Kidney glomerular epithelial cell (primary cell): ENCODE measurements at places on chromosomes 16 and 17.

- no peak for DNase-seq
Observed at GRCh38 chr16:19948186-19949104, 63.8 kb upstream of the GPRC5B start.

DNA sequence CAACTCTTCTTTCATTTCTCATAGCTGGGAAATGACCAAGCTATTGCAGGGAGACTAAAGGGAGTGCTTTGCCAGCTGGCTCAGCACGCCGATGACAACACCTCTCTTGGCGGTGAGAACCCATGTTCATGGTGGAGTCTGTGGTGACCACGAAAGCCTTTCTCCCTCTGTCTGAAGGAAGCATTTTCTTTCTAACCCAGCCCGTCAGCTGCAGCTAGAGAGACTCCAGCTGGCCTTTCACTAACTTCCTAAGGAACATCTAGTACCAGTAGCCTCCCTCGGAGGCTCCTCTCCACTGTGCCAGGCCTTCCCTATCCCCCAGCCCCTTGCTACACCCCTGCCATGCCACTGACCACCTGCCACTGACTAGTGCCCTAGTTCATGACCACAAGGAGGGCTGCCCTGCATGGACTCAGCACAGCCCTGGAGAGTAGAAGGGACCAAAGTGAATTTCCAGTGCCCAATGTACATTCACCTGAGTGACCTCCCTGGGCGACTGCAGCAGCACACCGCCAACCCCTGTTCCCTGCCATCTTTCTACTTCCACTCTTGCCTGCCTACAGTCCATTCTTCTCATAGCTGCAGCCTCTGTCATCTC, 81.3 kb downstream of the CBLN1 start:
- no peak for DNase-seq

DNA sequence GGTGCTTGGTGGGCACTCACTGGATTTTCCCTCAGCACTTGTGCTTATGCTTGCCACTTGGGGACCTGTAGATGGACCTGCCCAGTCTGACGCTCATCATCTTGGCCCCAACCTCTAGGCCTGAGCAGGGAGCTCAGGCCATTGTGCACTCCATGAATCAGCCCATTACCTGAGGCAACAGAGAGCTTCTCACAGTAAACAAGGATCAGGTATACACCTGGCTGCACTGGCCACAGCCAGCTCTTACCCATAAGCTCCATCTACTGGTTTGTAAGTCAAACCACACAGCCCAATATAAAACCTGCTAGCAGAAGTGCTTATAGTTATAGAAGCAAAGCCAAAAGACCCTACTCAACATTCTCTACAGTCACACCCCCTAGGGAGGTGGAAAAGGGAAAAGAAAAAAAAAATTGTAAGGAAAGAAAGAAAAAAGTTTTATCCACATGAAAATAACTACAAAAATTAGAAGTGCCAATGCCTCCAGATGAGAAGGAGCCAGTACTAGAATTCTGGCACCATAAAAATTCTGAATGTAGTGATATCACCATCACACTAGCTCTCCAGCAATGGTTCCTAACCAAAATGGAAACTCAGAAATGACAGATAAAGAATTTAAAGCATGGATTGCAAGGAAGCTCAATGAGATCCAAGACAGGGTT, 87.8 kb upstream of the CDH5 start:
- no peak for DNase-seq

DNA sequence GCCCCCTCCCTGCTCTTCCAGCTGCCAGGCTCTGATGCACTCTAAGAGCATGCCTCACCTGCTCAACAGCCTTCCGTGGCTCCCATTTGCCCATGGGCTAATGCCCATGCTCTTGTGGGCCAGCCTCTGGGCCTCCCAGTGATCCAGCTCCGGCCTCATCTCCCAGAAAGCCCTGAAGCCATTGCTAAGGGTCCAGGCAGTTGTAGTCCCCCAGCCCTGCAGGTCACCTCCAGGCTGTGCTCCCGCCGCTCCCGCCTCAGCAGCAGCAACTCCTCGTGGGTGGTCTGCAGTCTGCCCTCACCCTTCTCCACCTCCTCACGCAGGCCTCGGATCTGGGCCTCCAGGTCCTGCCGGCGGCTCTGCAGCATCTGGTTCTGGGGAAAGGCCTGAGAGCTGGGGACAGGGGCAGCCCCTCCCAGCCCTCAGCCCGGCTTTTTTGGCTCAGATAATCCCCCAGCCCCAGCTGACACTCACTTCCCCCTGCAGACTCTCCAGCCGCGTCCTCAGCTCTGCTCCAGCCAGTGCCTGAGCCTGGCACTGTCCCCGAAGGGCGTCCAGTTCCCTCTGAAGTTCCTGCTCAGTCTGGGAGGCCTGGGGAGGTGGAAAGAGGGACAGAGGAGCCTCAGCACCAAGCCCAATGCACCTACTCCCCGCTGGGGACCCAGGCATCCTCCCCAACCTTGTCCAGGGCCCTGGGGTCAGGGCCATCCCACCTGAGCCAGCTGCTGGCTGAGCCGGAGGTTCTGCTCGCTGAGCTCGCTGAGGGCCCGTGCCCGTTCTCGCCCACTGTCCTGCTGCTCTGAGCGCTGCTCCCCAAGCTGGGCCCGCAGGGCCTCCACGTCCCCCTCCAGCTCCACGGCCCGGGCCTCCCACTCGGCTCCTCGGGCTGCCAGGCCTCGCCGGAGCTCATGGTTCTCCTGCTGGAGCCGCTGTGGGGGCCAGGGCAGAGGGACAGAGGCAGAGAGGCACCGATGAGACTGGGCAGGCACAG, 6.2 kb downstream of the BICDL2 start:
- DNase-seq, result no peak

DNA sequence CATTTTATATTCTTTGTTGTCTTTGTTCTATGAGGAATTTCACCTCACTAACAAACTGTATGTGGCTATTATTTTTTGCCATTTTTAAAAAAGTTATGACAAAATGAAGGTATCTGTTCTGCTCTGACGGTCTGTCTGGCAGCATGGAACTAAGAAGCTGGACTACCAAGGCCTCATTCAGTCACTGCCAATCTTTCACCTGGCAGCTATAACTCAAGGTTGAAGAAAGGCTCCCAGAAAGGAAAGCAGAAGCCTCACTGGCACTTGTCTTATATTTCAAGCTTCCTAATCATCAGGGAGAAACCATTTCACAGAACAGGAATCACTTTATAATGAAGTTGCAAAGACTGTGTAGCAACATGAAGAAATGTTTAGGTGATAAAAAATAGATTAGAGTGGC, 18.7 kb upstream of the SLC6A4 start:
- DNase-seq, result no peak

- DNase-seq, result no peak
Observed at GRCh38 chr17:79920751-79921410, 81.6 kb upstream of the CBX4 start.

DNA sequence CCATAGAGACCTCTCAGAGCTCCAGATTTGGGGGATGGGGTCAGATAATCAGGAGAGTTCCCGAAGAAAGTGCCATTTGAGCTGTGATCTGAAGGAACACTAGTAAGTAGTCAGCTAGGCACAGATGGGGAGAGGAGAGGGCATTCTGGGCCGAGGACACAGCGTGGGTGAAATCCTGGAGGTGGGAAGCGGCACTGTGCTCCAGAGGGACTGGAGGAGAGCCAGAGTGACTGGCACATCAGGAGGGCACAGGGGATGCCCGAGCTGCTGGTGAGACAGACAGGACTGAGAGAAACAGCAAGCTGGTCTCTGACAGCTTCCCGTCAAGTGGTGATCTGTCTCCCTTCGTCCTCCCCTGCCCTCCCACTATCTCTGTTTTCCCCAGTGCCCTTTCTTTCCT, 40.6 kb downstream of the KNOP1 start:
- no peak for DNase-seq

DNA sequence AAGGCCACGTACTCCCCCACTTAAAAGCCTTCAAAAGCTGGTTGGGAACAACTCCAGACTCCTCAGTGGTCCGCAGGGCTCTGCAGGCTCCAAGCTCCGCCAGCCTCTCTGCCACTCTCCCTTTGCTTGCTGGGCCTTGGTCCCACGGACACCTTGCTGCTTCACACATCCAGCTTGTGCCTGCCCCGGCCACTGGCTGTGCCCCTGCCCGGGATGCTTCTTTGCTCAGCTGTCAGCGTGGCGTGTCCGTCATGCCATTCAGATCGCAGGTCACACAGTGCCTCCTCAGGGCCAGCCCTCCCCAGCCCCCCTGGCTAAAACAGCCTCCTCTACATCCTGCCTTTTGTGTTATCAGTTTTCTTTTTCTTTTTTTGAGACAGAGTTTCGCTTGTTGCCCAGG, 11.8 kb downstream of the ASPHD1 start:
- no peak for DNase-seq

DNA sequence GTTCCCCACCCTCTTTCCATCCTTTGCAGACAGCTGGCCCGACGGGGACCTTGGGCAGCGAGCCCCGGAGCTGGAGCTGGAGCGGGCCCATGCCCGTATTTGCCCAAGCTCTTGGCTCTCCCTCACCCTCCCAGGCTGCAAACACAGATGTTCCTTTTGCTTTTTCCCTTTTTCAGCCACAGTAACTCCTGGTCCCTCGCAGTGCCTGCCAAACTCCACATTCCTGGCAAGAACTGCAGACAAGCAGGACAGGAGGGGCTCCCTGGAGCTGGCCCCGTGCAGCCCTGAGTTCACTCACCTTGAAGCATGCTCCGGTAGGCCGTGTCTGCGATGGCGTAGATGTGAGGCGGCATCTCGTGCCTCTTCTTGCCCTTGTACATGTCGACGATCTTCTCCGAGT, 33.9 kb downstream of the MYH11 start:
- no peak for DNase-seq

DNA sequence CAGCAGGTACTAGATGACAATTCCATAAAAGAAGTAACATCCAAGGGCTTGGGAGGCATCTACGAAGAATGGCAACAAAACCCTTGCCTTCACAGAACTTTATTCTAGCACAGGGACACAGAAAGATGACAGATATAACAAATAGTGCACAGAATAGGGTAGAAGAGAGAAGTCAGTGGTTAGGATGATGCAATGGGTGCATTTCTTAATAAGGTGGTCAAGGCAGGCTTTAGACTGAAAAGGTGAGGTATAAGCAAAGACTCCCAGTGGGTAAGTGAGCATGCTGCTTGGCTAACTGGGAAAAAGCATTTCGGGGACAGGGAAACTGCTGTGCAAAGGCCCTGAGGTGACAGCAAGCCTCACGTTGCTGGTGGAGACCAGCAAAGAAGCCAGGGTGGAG, 175.9 kb downstream of the XYLT1 start:
- DNase-seq, result no peak

GRCh38 chr17:40901981-40902474, 17.0 kb upstream of the KRT20 start:
- peak; percentile 86 for DNase-seq

DNA sequence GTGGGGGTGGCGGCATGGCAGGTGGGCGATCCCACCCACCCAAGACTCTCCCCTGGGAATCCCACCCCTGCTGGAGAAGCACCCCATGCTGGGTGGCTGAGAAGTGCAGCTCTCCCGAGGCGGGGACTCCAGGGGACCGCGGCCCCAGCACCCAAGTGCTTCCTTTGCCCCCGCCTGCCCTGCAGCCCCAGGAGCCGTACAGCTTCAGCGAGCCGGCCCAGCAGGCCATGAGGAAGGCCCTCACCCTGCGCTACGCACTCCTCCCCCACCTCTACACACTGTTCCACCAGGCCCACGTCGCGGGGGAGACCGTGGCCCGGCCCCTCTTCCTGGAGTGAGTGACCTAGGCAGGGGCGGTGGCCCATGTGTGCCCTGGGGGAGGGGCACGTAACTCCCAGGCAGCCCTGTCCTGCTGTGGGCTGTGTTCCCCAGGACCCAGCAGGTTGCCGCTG, 11.7 kb downstream of the GAA start:
- no peak for DNase-seq

DNA sequence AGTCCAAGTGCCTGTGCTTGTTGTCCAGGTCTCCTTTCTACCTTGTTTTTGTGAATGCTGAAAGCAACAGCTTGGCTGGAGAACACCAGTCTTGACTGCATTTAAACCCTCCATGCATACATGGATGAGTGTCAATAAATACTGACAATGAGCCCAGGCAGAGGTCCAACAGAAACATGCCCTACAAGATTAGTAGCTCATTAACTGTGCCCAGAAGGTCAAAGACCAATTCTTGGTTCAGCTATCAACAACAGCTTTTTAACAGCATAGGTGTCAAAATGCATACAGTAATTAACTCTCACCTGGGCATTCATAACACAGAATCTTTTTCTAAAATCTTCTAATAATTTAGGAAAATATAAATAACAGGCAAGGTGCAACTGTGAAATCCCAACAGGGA, 63.2 kb downstream of the N4BP1 start:
- DNase-seq, result no peak

DNA sequence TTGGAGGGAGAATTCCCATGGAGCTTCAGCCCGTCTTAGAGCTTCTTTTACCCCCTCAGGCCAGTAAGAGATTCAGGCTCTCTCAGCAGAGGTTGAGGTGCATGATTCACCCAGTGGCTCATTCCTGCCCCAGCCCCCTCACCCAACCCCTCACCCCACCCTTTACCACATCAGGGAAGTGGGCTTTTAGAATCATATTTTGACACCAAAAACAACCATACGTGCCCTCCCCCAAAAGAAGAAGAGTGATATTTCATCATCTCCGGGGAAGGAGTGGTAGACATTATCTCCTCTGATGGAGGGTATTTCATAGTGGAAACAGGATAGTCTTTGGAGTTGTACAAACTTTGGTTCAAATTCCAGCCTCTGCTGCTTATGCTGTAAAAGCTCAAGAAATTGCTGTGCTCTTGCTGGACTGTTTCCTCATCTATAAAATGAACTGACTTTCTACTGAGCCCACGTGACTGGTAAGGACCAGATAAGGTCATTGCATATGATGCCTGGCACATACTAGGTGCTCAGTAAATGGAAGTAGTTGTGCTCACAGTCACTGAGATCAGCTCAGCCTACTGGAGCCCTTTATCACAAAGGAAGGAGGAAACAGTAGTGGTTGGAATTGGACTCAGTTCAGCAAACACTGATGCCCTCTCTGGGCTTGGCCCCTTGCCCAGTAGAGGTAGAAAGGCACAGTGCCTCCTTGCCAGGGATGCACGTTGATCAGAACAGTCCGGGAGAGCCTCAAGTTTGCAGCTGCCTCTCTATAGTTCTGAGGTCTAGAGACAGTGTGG, 18.3 kb upstream of the CCL5 start:
- peak; percentile 28 for DNase-seq

DNA sequence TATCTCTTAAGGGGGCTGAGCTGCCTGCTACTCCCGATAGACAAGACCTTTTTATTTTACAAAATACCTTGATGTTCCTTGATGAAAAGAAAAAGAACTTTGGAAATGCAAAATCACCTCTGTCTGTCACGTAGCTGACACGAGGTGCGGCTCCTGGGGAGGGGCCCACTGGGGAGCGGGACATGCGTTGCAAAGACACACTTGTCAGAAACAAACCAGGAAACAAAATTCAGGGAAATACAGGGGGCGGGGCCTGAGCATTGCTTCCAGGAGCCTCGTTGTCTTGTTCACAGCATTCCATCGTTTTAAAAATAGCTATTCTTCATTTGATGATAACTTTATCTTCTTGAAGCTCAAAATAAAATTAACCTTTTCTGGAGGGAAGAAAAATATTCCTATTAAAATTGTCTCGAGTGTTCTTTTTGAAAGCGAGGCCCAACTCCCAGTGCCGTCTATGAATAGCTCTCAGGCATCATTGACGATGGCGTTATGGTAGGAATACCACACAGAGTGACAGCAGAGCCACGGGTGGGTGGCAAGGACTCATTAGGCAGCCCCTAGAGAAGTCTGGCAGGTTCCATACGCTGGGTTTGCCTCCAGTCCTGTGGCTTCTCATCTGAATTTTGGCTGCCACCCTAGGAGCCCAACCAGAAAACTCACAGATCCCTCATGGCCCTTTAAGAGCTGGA, 286.9 kb downstream of the CPPED1 start:
- no peak for DNase-seq

GRCh38 chr17:15475631-15476354, 8.4 kb upstream of the CDRT4 start:
- DNase-seq, result peak; percentile 13
